ENCODE measurements at places on chromosomes 2 and 18. TPM values are rescaled to one million over a fixed set of nuclear protein-coding genes. Genes with fewer than 3 reads are reported as not detected.

DNA sequence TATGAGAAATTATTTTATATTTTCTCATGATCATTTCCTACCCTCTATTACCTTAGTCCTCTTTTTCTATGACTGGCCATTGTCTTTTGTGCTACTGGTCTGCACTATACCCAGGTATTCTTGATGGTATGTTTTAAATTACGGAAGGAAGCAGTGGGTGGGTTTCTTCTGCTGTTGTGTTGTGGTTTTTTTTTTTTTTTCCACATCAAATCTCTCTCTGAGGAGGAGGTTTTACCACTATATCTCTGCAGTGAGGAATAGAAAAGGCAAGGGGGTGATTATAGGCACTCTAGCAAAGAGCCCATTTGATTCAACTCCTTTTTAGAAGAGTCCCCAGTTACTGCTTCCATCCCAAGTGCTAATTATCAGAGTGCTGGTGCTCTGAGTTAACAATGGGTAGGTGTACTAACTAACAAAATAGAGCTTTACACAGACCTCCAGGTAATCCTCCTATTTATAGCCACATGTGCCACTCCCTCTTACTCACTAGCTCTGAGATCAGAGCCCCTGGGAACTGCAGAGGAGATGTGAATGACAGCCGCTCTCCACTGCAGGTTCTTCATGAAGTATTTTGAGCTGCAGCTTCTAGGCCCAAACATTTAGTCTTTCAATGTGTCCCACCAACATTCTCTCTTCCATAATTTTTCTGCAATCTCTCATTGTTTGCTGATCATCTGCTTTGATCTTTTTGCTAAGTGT, 301.6 kb upstream of the GULP1 start:
- DNase-seq = no peak

The MARCHF4 gene
- 0.46 TPM for total RNA-seq

- no peak for DNase-seq
These were observed 234.0 kb downstream of the BCL2 start for GRCh38 chr18:63085611-63086010.

GRCh38 chr18:34771958-34772357, 61.9 kb downstream of the DTNA start:
- no peak for DNase-seq

- DNase-seq = no peak
These were observed 171.6 kb downstream of the MBD2 start for GRCh38 chr18:54052732-54053429.

DNA sequence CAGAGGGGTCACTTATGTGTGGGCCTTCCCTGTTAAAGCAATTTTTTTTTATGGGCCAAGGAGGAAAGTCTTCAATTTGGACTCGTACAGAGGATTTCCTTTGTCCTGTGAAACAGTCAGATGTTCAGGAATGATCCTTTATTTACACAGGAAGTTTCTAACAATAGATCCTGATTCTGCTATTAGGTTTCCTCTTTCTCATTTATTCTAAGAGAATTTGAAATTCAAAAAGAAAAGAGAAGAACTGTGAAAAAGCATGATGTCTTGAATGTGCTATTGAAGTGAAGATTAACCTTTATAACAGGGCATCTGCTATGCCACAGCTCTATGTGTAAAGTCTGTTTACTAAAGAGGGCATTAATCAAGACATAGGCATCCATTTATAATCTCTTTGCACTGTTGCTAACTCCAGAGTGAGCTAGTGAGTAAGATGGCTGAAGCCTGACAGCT, 105.3 kb upstream of the FAM98A start:
- no peak for DNase-seq

DNA sequence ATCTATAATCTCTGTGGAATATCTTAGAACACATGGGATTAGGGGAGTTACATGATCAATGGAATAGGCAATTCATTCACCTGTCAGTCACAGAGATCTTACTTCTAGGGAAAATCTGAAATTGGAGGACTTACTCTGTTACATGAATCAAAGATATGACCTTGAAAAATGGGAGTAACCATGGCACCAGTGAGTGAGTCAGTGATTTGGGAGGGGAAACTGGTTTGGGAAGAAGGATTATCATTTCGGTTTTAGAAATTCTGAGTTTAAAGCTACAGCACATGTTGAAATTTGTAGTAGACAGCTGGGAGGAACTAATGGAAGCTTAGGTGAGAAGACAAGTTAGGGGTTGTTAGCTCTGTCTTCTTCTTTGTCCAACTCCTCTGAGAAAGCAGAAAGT, 153.7 kb downstream of the CAMKMT start:
- DNase-seq = no peak

All from endothelial cell (in vitro differentiated cells).